ENCODE measurements at places on chromosomes 5 and 9.

GRCh38 chr9:99222416-99223270, 561 bp downstream of the SEC61B start:
- DNase-seq: no peak

DNA sequence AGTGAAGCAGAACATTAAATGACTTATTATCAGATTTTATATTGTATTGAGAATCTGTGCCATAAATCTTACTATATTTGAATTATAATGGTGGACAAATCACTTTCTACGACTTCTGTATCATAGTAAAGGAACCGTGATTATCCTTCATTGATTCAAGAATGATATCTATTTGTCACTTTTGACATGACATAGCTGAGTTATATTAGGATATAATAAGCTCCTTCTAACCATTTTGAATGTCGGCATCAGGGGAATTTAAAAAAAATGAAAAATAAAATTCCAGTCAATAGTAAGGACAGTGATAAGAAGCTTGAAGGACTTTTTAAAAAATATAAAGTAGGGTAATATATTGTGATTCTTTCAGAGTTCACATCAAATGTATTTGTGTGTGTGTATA, 338.9 kb upstream of the ACO1 start:
- DNase-seq: no peak

DNA sequence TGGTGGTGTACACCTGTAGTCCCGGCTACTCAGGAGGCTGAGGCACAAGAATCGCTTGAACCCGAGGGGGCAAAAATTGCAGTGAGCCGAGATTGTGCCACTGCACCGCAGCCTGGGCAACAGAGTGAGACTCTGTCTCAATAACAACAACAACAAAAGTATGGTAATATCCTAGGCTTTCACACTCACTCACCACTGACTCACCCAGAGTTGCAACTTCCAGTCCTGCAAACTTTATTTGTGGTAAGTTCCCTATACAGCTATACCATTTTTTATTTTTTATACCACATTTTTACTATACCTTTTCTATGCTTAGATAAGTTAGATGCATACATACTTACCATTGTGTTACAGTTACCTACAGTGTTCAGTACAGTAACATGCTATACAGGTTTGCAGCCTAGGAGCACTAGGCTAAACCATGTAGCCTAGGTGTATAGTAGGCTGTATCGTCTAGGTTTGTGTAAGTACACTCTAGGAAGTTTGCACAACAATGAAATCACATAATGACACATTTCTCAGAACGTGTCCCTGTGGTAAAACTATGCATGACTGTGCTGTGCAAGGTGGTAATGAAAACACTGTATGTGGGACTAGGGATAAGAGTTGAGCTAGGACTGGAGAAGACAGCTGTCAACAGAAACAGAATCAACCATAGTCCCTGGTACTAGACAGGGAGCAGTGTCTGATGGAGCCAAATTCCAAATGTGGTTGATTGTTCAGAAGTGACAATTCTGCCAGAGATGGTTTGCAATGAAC, 109.5 kb upstream of the RAD23B start:
- no peak for DNase-seq

DNA sequence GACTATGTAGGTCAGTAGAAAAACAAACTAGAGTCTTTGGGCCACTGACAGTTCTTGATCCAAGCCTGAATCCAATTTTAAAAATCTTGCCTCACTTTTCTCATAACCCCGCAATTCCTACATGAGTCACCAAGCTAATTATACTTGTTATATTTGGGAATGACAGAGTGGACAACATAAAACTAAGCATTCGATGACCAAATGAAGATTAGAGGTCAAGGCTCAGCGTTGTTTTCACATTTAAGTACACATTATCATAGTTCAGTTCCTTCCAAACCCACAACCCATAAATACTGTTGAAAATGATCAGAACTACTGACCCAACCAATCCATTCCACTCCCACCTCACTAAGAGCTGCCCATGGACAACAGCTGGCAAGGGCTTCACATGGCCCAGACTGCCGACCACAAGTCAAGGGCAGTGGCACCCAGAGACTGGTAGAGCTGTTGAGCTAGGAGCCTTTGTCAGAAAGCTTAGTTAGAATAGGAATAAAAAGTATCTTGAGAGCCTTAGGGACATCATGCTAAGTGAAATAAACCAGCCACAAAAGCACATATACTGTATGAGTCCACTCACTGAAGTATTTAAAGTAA, 64.2 kb downstream of the MYO10 start:
- no peak for DNase-seq

DNA sequence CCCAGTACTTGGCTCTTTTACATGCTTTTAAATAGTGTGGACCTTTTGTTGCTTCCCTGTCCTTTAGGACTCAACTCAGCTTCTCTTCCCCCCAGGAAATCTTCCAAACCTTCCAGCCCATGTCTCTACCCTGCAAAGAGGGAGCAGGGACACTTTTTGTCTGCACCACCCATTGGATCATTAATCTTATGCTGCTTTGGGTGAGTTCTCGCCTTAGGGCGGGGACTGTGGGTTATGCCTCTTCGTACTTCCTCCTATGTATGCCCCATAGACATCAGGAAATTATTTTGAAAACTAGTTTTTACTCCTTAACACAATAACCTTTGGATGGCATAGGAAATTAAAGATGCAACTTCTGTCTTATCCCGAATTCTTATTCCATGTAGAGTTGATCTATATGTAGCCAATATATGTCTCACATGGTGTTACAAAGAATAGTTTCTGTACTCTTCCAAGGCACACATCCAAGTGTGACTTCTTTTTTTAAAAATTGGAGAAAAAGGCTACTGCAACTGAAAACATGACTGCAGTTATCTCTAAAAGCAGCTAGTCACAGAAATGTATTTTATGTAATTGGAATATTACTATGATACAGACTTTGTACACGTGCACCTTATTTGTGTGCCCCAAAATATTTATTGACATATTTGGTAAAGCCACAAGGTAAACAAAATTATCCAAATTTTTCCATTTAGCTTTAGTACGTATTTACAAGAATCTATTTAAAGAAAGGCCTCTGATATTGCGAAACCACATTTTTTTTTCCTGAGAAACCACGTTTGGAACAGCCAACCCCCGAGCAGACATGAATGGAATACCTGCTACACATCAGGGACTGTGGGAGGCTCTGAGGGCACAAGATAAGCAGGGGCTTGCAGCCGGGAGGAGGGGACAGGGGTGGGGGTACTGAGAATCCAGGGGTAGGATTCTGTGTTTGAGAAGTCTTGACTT, 133.6 kb downstream of the WDR41 start:
- no peak for DNase-seq

DNA sequence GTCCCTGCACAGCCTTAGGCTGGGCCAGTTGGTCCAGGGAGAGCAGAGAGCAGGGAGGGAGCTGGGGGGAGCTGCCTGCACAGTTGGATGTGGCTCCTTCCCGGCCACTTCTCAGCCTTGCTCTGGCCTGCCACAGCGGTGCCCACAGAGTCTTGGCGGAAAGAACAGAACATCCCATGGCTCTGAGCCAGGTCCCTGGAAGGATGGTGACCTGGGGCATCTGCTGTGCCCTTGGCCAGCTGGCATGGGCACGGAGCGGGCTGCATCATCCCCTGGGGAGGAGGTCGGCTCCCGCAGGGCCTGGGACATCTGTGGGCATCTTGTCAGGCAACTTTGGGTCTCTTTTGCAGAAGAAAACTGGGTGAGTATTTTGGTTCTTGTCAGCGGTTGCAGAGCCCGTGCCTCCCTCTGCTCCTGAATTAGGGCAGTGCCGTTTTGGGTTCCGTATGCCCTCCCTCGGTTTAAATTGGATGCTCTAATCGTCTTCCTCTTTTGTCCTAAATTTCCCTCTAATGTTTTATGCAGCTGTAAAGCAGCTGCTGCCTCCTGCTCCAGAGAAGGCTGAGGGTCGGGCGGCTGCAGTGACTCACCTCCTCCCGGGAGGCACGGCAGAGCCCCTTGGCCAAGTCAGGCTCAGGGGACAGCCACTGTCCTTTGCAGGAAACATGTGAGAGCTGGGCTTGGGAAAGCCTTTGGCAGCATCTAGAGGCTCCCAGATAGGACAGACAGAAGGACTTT, 10.5 kb upstream of the NACC2 start:
- DNase-seq: no peak

DNA sequence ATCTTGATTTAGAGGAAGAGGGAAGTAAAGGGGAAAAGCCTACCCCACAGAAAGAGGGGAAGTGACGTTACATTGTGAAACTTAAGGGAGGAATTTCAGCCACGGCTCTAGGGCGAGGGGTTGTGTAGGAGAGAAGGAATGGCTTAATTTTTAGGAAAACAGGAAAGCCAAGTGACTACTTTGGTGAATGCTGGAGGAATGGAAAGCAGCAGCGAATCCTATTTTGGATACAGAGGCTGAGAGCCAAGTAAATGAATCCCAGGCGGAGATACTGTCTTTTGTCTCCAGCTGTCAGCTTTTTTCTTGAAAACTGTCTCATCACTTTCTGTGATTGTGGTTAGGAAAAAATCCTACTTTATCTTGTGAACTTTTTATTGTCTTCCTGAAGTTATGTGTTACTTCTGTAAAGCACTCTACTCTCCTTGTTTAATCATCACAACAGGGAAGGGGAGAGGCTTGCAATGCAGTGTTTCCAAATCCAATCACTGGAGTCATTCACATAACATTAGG, 188.4 kb downstream of the TSSK1B start:
- DNase-seq: no peak

DNA sequence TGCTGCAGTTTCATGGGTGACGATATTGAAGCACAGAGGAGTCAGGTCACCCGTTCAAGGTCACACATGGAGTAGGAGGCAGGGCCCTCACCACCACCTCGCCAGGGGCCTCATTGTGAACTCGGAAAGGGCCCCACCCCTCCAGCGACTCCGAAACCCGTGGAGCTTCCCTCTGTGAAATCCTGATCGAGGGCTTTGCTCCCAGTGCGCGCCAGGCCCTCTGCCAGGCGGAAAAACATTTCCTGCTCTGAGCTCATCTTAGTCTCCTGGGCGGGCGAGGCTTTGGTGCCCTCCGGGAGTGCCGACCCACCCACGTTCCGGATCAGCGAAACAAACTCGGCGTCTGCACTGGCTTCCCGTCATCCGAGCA, 75.0 kb upstream of the FCN1 start:
- no peak for DNase-seq

GRCh38 chr9:37905776-37906175, 1.8 kb upstream of the SLC25A51 start:
- no peak for DNase-seq

DNA sequence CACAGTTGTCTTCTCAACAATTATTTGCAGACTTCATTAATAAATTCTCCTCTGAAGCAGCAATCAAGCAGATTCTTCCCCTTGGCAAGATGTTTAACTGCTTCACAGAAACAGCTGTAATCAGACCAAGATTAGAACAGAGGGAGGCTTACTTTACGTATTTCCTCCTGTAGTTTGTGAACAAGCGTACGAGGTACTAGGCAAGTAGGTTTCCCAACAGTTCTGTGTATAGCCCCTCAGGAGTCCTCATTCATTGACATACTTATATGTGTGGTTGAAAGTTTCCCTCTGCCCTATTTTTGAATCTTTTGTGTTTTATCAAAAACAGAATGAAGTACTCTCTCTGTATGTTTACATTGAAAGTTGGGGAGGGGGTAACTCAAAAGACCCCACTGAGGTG, 128.0 kb downstream of the SPATA31D1 start:
- no peak for DNase-seq

GRCh38 chr9:16545639-16546038, 324.8 kb downstream of the BNC2 start:
- no peak for DNase-seq

DNA sequence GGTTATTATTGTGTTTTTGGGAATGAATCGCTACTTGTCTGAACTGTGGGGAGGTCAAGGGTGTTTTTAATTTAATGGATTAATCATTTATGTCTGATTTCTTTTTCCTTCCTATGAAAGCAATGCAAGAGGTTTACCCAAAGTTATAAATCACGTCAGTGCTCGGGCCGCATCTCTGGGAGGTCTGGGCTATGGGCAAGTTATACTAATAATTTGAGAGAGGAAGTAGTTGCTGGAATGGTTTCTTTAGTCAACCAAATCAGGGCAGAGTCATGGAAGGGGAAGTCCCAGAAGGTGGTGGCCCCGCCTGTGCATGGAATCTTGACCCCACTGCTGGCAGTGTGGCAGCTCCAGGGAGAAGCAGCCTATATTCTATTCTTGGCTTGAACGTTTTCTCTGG, 180.2 kb downstream of the HSPA4 start:
- DNase-seq: no peak

- no peak for DNase-seq
Measured at GRCh38 chr5:134462761-134463160, 51.1 kb upstream of the CDKN2AIPNL start.

DNA sequence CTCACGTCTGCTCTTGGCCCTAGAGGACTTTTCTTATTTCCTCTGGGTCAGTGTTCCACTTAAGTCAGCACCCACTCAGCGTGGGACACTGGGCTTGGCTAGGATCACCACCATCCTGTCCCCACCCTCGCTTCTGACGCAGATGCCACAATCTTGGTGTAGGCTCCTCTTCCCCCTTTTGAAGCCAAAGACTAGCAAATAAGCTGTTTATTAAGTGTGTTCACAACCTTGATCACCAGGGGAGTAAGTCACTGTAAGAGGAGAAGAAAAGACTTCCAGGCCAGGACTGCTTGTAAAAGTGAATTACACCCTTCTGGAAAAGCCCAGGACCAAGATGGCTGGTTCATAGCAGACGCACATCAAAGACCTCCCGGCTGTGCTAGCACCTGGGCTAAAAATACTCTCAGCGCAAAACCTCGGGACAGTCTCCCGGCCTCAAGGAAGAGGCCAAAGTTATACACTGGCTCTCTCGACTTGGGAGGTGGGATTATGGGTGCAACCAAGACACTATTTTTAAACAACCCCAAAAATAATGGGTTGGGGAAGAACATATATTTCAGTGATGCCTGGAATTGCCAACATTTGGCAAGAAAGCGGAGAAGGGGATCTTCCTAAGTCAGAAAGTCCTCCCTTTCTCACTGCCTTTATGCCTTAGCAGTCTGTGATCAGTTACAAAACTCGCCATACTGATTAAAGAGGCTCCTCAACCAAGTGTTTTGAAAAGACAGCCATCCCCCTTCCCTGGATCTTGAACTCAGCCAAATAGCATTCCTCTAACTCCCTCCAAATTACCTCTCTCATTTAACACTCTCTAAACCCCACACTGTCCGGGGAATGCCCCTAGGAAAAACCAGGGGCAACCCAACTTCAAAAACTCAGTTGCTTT, 69.4 kb downstream of the RAPGEF1 start:
- no peak for DNase-seq

DNA sequence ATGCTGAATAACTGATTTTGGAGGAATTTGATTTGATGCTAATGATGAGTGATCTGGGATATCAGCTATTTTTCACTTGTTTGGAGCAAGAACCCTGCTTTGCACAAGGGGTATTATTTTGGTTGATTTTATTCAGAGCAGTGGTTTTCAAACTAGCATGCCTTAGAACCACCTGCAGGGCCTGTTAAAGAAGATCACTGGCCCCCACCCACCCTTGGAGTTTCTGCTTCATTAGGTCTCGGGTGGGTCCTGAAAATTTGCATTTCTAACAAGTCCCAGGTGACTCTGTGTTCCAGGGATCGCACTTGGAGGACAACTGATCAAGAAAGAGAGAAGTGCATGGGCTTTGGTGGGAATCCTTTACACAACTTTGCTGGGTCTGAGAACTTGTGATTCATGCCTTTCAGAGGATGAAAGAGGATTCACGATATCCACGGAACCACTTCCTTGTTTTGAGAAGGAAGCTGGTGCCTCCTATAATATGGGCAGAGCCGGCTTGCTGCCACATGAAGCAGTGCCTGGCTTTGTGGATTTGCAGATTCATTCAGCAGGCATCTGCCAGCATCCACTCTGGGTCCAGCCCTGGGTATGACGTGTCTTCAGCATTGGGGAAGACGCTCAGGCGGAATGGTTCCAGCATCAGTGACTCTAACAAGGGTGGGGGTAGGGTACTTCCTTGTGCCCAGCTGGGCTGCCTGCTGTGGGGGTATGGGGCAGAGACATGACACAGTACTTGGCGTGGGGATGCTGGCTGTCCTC, 106.6 kb upstream of the PITX1 start:
- DNase-seq: peak; percentile 63

Data from DMS153 (cell line).